CD4-positive, alpha-beta T cell treated with Interleukin-1 beta for 1 hour (primary cell): ENCODE measurements at places on chromosomes 2 and 18.

GRCh38 chr2:127039387-127040031, 67.4 kb downstream of the BIN1 start:
- DNase-seq = no peak

- DNase-seq = no peak
Observed at GRCh38 chr18:67672155-67672554, 155.6 kb upstream of the DSEL start.

DNA sequence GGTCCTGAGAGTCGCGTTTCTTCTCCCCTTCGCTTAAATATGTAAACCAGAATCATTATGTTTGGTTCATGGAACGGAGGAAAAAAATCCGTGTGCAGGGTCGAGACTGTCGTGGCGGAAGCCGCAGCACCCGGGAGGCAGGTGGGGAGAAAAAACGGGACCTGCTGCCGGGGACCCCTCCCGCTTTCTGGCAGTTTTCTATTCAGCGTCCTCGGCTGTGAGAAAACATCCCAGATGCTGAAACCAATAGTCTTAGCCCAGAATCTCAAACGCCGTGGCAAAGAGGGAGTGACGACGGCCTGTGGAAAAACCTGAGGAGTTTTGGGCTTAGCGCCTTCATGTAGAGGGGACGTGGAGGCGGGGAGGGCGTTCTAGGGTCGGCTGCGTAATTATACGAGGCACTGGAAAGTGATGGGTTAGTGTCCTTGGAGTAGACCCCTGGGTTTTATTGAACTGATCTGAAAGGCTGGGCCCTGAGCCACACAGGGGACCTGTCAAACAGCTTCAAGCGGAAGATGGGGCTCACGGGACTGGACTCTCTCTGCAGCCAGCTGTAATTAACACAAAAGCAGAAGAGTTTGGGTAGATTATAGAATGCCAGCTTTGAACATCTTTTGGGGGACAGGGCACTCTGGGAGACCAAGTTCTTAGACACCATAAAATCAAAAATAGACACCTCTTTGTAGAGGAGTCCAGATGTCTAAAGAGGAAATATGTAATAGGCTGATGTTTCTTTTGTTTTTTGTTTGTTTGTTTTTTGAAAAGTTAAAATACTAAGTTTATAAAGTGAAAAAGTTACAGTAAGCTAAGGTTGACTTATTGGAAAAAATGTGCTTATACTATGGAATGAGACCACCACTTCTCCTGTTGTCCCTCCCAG, 834 bp upstream of the BUB1 start:
- peak; percentile 18 for DNase-seq

DNA sequence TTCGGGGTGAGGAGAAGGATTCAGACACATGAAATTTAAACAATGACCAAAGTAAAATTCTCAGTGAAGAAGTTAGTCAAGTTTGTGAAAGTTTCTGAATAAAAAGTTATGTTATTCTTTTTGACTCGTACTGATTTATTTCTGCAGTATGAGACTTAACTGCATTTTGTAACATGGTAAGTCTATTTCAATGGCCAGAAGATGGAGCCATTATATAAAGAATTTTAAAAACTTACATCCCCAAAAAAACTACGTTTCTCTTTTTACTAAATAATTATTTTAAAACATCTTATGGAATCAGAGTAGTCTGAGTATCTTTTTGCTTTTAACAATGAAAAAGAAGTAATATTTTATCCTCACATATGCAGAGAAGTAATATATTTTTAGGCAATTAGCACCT, 51.4 kb upstream of the SCN1A start:
- no peak for DNase-seq

DNA sequence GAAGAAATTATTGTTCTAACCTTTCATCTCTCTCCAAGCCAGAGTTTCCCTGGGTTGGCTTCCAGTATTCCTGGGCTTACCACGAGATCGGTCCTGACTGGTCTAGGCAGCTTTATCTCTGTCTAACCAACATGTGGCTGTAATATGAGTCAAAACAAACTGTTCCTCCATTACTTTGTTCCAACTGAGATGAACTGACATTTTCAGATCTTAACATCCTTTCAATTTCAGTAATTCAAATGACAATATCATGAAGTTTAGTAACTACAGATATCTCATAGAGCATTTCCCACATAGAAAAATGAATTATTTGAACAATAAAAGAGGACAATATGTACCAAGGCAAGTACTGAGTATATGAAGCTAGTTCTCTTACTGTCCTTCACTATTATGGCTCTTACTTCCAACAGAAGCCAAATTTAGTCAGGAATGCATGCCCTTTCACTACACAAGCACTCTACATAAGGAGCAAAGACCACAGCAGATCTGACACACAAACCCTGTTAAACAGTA, 15.5 kb downstream of the SLC25A12 start:
- no peak for DNase-seq

DNA sequence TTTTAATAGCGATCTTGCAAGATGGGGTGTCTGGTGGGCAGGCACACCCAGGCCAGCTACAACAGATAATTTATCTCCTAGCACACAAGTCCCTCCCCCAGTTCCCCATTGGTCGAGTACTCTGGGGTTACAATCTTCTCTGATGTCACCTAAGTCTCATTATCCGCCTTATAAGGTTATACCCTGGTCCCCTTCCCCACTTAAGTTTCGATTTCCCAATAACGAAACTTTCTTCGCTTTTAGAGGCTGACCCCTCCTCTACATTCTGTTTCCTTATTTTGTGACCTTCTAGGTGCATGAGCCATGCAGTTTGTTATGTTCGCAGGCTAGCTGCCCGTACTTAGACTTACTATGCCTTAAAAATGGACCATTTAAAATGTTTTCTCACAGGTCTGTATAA, 180.1 kb downstream of the CAPN13 start:
- DNase-seq = no peak

DNA sequence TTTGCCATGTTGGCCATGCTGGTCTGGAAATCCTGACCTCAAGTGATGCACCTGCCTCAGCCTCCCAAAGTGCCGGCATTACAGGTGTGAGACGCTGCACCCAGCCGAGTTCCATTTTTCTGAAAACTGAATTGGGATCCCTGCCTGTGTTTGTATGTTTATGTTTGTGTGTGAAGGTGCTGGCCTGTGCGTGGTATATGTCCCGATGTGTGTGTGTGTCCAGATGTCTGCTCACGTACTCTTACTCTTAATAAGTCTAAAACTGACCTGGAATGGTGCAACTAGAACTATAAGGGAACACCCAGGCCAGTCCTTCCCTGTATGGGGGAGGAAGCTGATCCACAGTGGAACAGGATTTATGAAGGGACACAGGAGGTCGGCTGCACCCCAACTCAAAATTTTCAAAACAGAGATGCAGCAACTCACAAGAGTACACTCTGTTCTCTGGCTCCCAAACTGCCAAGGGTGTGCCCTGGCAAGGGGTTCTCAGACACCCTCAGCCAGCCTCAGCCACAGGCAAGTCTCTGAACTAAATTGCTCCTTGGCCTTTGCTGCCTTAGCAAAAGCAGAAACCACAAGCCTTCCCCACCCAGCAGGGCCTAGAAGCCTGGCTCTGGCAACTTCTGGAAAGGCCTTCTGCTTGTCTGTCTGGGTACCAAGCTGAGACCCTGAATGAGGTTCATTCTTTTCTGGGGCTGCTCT, 36.5 kb downstream of the RHOB start:
- no peak for DNase-seq

DNA sequence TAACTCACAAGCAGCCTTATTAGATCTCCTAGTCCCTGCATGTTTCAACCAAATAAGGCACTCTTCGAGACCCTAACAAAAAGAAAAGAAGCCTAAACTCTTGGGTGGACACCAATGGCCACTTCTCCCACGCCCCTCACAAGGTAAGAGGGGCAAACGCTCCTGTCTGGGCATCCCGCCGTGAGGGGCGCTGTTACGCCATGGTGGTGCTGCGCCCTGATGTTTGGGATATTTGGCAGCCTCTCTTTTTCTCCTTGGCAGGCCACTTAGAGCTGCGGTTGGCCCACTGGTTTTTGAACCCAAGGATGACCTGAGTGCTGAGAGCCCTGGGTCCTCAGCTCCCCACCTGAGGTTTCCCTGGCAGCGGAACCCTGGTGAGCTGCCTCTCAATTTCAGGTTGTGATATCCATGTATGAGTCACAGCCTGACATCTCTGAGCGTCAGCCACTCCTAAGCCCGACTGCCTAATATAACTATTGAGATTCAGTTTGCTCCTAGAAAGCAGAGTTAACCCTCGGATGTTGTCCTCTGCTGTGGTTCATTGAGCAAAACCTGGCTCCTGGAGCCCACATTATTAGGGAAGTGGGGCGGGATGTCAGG, 103.3 kb downstream of the COL6A3 start:
- no peak for DNase-seq

GRCh38 chr18:76466410-76466991, 28.5 kb downstream of the ZNF516 start:
- no peak for DNase-seq
